ENCODE measurements at places on chromosomes 2 and 18.

GRCh38 chr18:31685097-31686082 lies 1.0 kb upstream of the B4GALT6 start:
- peak; percentile 59 for DNase-seq

DNA sequence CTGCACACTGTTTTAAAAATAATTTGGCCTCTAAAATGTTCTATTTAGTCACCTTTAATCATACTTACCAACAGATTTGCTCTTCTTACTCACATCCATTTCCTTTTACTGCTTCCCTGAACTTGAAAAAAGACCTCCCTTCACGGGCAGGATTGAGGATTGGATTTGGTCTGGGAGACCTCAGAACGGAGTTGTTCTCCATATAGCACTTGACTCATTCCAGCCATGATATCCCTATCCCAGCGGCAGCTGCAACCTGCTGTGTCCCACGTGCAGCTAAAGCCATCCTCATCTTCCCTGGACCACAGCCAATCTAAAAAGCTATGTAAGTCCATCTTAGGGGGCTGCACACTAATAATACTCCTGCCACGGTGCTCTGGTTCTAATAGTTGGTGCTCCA lies 97.0 kb upstream of the PTPRM start:
- no peak for DNase-seq

GRCh38 chr18:10153924-10154752 lies 240.3 kb downstream of the VAPA start:
- DNase-seq: no peak

GRCh38 chr2:223847410-223847809 lies 10.0 kb upstream of the AP1S3 start:
- no peak for DNase-seq

DNA sequence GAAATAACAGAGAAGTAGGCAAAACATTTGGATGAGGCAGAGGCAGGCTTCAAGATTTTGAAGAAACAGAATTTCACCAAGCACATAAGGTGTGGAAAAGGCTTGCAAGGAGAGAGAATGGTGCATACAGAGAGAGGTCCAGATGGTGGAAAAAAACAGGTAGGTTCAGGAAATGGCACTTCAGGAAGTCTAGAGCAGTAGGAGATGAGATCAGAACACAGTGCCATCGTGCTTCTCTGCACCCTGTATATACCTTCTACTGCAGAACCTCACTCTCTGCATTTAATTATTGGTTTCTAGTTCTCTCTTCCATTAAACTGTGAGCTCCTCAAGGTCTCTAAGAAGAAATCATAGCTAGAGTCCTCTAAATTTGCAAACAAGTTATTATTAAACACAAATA lies 2.4 kb downstream of the PAIP2B start:
- DNase-seq: no peak

GRCh38 chr2:69251943-69252342 lies 135.1 kb downstream of the GFPT1 start:
- DNase-seq: no peak

DNA sequence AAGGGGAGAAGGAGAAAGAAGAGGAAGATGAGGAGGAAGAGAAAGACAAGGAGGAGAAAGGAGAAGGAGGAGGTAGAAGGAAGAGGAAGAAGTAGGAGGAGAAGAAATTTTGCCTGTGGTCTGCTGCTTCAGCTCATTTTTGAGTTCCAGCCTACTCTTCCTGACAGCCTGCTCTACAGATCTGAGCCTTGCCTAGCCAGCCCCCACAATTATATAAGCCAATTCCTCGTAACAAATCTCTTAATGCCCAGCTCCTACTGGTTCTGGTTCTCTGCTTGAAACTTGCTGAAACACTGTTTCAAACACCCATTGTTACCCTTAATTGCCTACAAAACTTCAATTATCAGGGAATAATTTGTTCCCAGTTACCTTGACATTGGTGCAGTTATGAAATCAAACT lies 1014.2 kb upstream of the CELF4 start:
- no peak for DNase-seq

- DNase-seq: no peak
These were observed 76.5 kb downstream of the ARL4C start for GRCh38 chr2:234420408-234420807.

DNA sequence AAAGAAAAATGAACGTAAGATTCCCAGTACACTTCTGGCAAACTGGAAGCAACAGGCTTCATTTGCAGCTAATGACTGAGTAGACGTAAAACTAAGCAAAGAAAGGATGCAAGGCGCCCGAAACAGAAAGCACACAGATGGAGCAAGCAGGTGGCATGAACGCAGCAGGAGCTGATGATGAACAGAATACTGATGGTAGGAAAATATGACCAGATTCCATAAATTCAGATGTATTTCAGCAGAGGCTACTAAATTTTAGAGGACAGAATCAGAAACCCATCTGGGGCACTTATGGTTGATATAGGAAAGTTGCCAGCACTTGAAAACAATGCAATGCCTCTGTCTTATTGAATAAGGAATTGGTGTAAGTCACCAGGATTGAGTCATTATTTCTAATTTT lies 658.7 kb upstream of the LINC00305 start:
- no peak for DNase-seq

GRCh38 chr2:195732574-195732973 lies 75.5 kb downstream of the SLC39A10 start:
- no peak for DNase-seq

Measured in MV-4-11 (cell line).